Left ventricle myocardium superior (tissue), 1 donor: ENCODE measurements at places on chromosomes 3 and 15.

GRCh38 chr3:38836561-38836960 lies 20.5 kb upstream of the SCN10A start:
- no peak for DNase-seq

DNA sequence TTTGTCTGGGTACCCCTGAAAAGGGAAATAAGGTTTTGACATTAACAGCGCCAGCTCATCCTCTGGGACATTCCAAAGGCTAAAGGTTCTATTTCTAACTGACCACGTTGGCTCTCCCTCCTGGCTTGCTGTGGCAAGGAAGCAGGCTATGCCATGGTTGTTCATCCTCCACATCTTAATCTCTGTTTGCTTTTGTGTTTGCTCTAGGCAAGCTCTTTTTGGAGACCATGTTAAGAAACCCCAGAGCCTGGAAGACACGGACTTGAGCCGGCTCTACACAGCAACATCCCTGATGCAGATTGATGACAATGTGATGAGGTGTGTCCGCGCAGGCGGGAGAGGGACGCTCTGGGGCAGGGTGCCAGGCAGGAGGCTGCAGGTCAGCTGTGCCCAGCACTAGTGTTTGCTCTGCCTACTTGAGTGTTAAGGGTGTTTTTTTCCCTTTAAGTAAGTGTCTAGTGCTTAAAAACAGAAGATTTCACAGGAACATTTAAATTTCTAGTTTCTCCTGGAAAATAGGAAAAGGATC lies 33.3 kb downstream of the RLBP1 start:
- DNase-seq: no peak

DNA sequence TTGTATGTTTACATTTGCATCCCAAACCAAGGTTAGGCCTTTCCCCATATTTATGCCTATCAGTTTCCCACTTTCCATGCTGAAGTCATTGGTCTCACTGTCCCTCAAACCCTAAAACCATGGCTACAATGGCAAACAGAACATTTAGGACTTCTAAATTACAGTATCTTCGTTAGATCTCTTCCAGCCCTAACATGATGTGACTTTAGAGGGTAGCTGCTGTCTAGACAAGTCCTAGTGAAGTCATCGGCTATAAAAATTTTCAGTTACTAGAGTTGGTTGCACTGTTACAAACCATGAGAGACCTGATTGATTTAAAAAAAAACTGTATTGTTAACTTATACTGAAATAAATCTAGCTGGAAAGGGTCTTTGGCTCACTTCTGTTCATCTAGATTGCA lies 54.6 kb downstream of the TM4SF4 start:
- DNase-seq: no peak

GRCh38 chr3:149374793-149375500 lies 2.5 kb downstream of the TM4SF1 start:
- no peak for DNase-seq

DNA sequence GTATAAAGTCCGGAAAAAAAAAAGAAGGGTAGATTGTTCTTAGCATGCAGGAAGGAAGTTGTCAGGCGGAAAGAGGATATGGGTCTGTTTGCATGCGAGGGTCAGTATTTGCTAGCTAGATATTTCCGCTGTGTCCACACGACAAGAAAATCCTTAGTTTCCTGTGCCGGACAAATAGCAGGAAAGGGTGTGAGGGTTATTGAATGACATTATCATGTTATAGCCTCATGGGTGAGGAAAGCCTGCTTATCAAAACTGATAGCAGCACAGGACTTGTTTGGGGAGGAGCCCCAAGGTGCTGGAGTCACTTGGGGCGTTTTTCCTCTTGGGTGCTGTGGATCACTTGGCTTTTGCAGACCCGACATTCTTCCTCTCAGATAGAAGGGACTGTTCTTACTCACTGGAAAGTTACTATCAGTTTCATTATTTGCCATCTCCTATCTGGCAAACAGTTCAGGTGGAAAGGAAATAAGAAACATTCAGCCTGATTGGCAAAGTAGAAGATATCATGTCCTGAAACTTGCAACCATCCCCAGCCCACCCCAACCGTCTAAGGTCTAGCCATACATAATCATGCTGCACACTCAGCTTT lies 127.2 kb upstream of the DPH6 start:
- DNase-seq: no peak

- no peak for DNase-seq
These were observed 67.8 kb downstream of the NSUN3 start for GRCh38 chr3:94130690-94131089.

GRCh38 chr15:66578286-66578875 lies 12.6 kb upstream of the LCTL start:
- DNase-seq: no peak

- DNase-seq: no peak
These were observed 104.0 kb downstream of the CYP19A1 start for GRCh38 chr15:51234176-51234927.

- DNase-seq: no peak
These were observed 16.4 kb downstream of the RBP1 start for GRCh38 chr3:139523166-139523565.

DNA sequence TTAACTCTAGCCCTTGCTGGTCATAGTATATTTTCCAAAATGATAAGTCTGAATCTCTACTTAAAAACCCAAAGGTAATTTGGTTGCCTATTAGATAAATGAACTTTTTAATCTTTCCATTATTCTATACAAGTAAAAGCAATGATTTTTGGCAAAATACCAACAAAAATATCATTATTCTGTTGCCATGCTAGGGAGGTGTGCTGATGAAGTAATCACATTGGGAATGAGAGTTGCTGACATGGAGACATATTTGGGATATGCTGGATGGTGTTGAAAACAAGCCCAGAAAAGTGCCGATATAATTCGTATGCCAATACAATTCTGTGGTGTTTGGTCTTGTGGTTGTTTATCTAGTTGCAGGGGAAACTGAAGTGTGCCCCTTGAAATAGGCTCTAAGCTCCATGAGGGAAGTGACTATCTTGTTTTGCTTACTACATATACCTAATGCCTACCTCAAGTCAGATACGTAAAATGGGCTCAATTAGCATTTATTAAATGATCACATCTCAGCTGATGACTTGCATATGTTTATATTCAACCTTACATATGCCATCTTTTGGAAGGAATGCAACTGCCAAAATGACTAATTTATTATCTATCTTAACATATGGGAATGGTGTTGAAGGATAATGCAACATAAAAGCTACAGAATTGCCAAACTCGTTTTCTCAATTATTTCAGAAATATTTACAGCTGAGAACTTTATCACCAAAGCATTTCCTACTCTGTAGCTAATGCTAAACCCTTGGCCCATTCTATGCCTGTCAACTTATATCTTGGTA lies 5.8 kb downstream of the TOPBP1 start:
- no peak for DNase-seq

GRCh38 chr15:58360421-58361090 lies 71.2 kb upstream of the LIPC start:
- DNase-seq: no peak

GRCh38 chr15:24857763-24858162 lies 97.0 kb upstream of the SNRPN start:
- no peak for DNase-seq

- no peak for DNase-seq
These were observed 172.2 kb downstream of the GHSR start for GRCh38 chr3:172276103-172276502.

- DNase-seq: no peak
These were observed 17.9 kb upstream of the SKIC8 start for GRCh38 chr15:78317145-78317836.

DNA sequence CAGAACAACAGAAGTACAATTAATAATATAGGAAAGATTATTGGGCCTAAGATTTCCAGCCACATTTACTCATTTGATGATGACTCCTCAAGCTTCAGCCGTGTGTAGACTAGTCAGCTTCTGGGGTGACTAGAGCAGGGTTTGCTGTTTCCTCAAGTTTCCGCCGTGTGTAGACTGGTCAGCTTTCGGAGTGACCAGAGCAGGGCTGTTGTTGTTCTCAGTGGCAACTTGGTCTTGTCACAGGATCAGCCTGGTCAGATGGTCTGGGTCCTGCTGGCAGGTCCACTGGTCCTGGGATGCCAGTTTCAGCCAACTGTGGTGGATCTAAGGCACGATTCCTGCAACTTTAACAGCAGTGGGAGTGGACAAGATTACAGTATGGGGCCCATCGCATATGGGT lies 21.8 kb upstream of the NOX5 start:
- no peak for DNase-seq

DNA sequence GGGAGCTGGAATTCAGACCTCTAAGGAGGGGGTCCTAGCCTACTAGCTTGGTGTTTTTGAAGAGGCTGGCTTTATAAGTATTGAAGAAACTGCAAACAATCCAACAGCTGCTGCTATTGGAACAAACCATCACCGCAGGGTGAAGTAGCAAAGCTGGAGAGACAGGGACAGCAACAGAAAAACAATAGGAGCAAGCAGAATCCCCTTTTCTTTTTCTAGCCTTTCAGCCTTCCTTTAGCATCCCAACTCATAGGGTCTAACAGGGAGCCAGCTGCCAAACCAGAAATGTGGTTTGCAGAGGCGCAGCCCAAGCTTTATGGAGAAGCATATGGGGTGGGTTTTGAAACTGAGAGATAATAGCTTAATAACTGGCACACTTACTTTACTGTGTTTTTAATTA lies 106.2 kb upstream of the CHMP2B start:
- DNase-seq: no peak

DNA sequence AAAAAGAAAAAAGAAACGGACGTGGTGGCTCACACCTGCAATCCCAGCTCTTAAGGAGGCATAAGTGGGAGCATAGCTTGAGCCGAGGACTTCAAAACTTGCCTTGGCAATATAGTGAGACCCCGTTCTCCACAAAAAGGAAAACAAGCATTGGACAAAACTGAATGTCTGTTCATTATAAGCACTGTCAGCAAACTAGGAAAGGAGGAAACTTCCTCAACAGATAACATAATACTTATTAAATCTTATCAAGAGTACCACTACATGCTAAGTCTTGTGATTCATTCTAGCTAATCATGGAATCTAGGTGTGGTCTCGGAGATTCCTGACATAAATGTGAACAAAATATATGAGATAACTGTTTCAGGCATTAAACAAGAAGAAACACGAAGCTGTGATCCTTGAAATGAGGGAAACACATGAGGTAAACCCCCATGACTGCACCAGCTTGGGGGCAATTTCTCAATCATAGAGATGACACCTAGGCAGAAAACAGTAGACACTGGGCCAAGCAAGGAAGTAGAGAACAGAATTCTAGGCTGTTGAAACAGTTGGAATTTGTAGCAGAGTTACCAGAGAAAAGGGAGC lies 33.3 kb downstream of the TRPM7 start:
- no peak for DNase-seq

DNA sequence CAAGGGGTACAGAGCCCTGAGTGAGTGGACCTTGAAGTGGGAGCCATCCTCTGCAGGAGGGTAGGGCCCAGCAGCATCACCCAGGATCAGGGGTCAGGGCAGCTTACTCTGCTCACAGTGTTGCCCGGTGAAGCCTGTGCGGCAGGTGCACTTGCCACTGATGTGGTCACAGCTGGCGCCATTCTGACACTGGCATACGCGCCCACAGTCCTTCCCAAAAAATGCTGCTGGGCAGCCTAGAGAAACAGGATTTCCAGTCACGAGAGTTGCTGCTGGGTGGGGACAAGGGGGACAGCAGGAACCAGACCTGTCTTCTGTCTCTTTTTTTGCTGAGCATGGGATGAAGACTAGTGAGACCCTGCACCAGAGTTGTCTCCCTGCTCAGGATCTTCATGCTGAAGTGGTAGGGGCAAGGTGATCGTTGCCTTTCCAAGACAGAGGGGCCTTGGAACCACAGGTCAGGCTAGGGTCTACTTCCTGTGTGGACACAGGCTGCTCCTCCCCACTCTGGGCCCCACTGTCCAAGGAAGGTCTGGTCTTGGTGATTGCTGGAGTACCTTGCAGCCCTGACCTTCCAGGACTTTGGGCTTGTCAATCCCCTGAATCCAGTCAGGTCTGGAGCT lies 46.9 kb downstream of the RAB11A start:
- no peak for DNase-seq

GRCh38 chr3:20837676-20838302 lies 651.8 kb upstream of the SGO1 start:
- DNase-seq: no peak

DNA sequence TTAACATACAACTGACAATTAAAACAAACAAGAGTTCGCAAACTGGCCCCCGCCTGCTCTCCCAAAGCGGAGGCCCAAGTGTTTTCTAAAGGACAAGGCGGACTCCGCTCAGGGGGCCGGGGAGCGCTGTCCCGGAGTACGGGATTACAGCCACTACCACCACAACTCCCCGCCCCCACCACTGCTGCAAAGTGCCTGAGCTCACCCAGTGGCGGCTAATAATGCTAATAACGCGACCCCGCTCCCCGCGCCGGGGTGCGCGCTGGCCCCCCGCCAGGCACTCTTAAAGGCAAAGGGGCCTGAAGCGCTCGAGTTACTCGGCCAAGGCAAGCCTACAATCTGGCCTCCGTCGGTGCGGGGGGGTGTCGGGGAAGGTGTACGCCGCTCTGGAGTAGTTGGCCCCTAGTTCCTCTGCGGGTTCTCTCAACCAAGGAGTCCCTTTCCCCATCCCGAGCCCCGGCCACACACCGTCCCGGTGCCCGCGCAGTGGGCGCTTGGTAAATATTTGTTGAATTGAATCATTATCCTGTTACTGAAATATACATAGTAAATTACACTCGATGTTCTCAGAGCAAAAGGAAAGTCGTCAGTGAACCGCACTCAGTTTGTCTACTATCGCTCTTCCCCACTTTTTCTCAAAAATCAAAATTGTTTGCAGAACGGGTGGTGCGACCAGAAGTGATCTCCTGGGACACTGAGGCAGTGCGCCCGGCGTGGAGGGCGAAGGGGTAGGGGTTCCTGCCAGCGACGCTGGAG lies 827 bp downstream of the WNT5A start:
- DNase-seq: peak; percentile 82

GRCh38 chr15:34914317-34914716 lies 55.2 kb downstream of the AQR start:
- no peak for DNase-seq
